Fibroblast of skin of right quadriceps (primary cell): ENCODE measurements at places on chromosomes 2 and 18.

DNA sequence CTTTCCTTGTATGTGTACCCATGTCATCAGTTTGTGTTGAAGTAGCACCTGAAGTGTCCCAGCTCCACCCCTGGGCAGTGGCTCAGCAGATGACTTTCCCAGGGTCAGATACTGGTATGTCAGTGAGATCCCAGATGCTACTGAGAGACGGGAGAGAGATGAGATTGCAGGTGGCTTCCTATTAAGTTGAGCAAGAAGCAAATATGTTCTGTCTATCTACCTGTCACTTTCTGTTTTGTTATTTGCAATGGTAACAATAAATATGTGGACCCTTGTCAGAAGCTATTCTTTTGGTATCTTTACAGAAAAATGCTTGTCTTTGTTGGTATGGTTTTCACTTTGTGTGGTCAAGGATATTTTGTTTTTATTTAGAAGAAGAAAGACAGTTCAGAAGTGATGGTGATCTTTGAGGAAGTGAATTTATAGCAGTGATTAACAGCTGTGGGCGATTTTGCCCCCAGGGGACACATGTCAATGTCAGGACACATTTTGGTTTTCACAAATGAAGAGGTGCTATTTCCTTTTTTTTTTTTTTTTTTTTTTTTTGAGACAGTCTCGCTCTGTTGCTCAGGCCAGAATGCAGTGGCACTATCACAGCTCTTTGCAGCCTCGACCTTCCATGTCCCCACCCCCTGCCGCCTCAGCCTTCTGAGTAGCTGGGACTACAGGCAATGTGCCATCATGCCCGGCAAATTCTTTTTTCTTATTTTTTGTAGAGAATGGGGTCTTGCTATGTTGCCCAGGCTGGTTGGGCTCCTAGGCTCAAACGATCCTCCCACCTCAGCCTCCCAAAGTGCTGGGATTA is 21.4 kb downstream of the MGAT5 start:
- DNase-seq, result no peak

DNA sequence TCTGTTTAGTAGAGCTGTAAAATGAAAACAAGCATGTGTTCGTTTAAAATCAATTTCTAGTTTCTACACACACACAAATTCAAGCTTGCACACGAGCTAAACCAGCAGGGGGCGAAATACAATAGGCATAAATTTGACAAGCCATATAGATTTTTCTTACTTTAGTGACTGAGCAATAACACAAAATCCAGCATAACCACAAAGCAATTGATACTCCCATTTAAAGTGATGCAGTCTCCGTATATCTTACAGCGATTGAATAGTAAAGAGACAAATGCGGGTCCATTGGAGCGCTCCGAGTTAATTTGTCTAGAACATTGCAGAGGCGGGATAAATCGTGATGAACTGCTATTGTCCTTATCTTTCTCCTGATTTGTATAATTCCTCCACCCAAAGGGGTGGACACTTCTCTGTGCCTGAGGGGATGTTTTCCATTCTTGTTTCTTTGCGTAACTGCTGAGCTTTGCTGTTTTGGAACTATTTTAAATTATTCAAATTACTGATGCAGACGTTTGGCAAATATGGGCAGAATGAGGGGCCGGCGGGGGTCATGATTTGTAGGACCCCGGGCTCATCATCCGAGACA is 1.2 kb upstream of the AFTPH start:
- peak; percentile 82 for DNase-seq

DNA sequence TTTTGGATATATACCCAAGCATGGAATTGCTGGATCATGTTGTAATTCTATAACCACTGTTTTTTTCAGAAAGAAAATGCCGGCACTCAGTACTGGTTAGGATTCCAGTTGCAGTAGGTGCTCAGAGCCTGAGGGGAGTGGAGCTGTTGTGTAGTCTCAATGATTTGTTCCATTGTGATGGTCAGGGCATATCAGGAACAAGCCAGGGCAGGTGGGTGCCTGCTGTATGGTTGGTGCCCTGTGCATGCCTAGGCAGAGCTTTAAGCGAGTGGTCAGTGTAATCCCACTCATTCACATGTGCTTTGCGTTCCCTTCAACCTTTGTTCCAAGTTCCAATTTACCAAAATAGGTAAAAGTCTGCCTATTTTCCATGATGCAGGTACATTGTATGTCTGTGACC is 100.9 kb downstream of the FHOD3 start:
- DNase-seq, result no peak

- no peak for DNase-seq
These were observed 338.0 kb downstream of the TNS1 start for GRCh38 chr2:217664761-217665160.

GRCh38 chr2:29336341-29337241 is 221.4 kb downstream of the CLIP4 start:
- peak; percentile 48 for DNase-seq

DNA sequence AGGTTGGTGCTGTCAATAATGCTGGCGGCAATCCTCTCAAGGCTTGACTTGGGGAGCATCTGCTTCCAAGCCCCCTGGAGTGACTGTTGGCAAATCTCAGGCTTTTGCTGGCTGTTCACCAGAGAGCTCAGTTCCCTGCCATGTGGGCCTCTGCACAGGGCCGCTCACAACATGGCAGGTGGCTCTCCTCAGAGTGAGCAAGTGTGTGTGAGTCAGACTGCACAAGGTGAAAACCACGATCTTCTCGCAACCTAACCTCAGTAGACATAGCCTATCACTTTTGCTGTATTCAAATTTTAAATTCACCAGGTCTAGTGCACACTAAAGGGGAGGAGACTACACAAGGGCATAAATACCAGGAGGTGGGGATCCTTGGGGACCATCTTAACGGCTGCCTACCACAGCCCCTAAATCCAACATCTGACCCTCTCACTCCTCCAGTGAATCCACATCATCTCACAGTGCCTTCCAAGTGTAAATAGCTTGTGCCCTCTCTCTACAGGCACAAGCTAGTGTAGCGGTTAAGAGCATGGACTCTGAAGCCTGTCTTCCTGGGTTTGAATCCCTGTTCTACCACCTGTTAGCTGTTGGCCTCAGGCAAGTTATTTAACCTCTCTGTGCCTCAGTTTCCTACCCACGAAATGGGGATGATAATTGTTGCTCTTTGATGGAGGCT is 187.7 kb upstream of the CXCR4 start:
- no peak for DNase-seq
